ENCODE measurements at places on chromosomes 7 and 10.

- no peak for DNase-seq
Measured at GRCh38 chr7:26777385-26777784, 87.0 kb downstream of the SKAP2 start.

DNA sequence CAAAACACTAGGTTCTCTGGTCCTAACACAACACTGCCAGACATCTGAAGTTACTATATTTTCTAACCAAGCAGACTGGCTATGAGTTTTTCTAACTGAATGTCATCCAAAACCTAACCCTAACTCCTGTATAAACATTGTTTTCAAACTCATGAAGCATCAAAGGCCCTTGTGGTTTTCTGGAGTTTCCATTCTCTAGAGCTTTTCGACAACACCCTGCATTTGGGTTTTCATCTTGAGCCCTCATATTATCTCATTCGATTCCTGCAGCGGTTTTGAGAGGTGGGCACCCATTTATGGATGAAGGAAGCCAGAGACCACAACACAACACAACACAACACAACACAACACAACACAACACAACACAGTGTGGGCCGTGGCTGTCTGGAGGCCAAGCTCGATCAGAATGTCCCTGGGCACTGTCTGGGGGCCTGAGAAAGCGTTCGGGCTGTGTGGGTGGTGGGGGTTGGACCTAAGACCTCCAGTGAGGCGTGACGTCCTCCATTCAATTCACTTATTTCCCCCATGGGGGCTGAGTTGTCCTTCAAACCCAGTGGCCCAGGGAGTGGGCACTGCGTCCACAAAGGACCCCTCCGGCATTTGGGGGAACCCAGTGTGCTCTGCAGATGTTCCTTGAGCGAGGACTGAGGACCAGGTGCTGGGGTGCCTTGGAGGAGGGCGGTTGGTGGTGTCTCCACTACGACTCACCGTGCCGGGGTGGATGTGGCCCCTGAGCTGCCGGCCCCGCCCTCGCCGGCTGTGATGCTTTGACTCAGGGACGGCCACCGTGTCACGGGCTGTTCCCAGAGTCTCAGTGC lies 490.4 kb downstream of the DNAJB6 start:
- no peak for DNase-seq

DNA sequence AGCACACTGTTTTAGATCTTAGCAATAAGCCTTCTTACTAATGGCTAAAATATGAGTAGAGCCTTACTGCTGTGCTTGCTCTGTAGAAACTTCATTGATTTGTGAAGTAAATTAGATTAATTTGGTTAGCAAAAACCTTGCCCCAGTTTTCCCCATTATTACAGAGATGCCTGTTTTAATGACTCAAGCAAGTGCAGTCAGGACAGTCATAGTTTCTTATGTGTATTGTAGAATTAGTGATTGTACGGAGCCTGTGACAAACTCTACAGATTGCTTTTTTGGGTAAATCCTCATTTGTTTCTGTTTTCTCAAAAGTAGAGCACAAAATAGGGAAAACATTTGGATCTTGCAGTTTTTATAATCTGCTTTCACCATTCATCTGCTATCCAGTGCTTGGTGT lies 7.0 kb downstream of the TAX1BP1 start:
- DNase-seq = no peak

- no peak for DNase-seq
Measured at GRCh38 chr7:90469554-90469953, at the start of gene PTTG1IP2. Gene PTTG1IP2, plus strand, starts transcription at chr7:90469639. Its CDS starts 148 bp downstream, at chr7:90469787.

DNA sequence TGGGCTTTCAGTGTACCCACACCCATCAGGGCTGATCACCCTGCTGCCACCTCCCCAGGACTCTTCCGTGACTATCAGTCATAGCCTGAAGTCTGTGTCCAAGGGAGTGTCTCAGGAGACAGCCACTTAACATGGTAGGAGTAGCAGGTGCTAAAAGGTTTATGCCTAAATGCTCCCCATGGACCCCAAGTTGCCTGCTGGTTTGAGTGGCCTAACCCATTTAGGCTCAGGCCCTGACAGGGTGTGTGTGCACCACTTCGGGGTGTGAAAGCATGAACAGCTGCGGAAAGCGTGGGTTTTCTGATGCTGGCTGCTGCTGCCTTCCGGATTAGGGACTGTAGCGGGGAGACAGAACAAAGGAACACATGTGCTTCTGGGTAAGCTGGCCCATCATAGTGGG lies 93.2 kb upstream of the SAMD8 start:
- no peak for DNase-seq

Data from prostate gland (tissue), 2 donors.